ENCODE measurements at places on chromosomes 3 and 15. TPM values are rescaled to one million over a fixed set of nuclear protein-coding genes. Genes with fewer than 3 reads are reported as not detected.

- H3K4me3 ChIP-seq, result no peak overlapping the region
- H3K27ac ChIP-seq, result no peak overlapping the region
- no peaks in the 10 kb centered on the region for H3K36me3 ChIP-seq
- H3K4me1 ChIP-seq, result no peaks in the 10 kb centered on the region
- H3K27me3 ChIP-seq, result no peaks in the 10 kb centered on the region
- no peak for DNase-seq
These were observed 291.6 kb upstream of the VEPH1 start for GRCh38 chr3:157794771-157795170.

- H3K4me3 ChIP-seq, result no peak overlapping the region
- H3K27me3 ChIP-seq, result peaks cover 3% of the 10 kb centered on the region
- DNase-seq, result no peak
These were observed 18.1 kb downstream of the ARRDC4 start for GRCh38 chr15:97978401-97979139.

The RAB7A gene
- total RNA-seq, result 190 TPM

The PLAAT1 gene
- not detected for total RNA-seq

The C3orf85 gene
- total RNA-seq, result not detected

Measured in activated B cell treated with CpG ODN at 0.5 μM for 24 hours (primary cell).